ENCODE measurements at places on chromosomes 1 and 21.

GRCh38 chr1:34856697-34857096, 2.9 kb downstream of the SMIM12 start:
- H3K4me1 ChIP-seq = no peaks in the 10 kb centered on the region
- no peak overlapping the region for H3K27ac ChIP-seq
- DNase-seq = no peak

DNA sequence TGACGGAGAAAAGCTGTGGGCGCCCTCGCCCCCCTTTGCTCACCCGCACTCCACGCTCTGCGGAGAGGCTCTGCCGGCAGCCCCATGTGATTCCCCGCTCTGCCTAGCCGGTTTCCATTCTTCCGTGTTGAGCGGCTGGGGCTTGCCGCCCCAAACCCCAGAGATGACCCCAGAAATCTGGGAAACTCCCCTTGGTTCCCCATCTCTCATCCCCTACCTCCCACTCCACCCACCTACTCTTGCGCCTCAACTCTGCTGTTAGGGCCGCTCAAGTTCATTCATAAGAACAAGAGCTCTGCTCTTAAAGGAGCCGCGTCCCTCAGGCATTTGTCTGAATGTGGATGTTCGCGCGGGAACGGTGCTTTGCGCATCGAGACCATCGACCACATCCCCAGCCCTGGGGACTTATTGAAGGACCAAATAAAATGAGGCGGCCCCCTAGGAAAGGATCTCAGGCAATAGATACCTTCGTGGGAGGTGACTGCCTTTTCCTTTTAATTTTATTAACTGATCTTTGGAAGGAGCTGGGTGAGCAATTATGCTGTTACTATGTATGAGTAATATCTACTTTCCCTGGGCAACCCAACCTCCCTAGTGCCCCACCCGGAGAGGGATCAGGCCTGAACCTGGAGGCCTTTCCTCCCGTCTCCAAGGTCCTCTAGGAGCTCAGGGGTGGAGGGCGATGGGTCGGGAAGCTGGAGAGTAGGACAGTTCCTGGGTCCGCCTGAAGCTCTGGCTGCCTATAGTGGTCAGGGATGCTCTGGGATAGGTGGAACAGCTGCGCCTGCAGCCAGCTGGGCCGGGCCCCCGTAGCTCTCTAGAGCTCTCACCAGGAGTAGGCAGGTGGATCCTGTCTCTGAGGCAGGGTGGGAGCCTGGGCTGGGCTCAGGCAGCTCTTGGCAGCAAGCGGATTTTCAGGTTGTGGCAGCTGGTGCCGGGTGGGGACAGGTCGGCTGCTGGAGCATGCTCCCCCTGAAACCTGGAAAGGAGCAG, 898 bp downstream of the MFSD2A start:
- DNase-seq = no peak
- H3K4me1 ChIP-seq = peaks cover 50% of the 10 kb centered on the region

DNA sequence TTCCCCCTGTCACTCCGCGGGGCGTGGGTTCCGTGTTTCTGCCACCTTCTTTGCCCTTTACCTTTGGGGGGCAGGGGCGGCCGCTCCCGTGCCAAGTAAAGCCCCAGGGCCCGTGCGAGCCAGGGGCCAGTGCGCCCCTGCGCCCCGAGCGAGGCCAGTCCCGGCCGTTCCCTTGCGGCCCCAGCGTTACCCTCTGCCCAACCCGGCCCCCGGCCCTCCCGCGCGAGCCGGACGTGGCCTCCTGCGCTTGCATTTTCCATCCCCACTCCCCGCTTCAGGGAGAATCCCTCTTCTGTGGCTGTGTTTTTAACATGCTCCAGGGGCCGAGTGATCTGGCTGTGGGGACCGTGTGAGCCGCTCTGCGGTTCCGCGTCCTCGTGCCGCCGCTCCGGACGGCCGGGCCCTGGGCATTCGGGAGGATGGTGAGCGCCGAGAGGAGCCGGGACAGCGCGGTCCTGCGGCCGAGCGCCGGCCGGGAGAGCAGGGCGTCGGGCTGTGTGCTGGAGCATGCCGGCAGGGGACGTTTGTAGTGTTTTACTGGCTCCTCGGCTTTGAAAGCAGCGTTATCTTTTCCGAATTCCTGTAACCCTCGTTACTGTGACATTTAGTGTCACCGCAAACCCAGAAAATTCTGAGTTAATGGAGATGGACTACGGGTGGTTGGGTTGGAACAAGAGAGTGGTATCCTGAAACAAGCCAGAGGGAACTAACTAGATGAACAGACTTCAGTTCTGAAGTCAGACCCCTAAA, 1.0 kb downstream of the GALNT2 start:
- DNase-seq = no peak
- no peaks in the 10 kb centered on the region for H3K36me3 ChIP-seq
- peaks cover 19% of the 10 kb centered on the region for H3K4me1 ChIP-seq
- H3K4me3 ChIP-seq = peak overlapping the region; percentile 64

GRCh38 chr1:212247179-212247721, 38.0 kb upstream of the PPP2R5A start:
- no peaks in the 10 kb centered on the region for H3K4me1 ChIP-seq
- DNase-seq = no peak
- H3K36me3 ChIP-seq = no peaks in the 10 kb centered on the region
- no peaks in the 10 kb centered on the region for H3K27me3 ChIP-seq
- H3K4me3 ChIP-seq = no peak overlapping the region

- H3K4me1 ChIP-seq = peaks cover 76% of the 10 kb centered on the region
- DNase-seq = no peak
Observed at GRCh38 chr1:8517661-8518489, 200.0 kb downstream of the SLC45A1 start.

DNA sequence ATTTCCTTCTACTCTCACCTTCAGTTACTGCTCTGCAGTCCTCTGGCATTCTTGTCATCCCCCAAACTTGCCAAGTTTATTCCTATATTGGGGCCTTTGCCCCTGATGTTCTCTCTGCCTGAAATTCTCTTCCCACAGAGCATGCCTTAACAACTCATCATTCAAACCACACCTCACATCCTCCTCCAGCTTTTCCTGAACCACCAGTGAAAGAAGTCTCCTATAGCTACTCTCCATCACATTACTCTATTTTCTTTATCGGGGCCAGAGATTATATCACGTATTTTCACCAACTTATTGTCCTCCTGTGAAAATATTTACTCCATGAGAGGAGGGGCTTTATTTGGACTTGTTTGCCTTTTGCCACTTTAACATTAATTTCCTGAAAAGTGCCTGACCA, 32.1 kb downstream of the EXTL2 start:
- DNase-seq = no peak
- H3K36me3 ChIP-seq = no peaks in the 10 kb centered on the region
- no peak overlapping the region for H3K4me3 ChIP-seq

DNA sequence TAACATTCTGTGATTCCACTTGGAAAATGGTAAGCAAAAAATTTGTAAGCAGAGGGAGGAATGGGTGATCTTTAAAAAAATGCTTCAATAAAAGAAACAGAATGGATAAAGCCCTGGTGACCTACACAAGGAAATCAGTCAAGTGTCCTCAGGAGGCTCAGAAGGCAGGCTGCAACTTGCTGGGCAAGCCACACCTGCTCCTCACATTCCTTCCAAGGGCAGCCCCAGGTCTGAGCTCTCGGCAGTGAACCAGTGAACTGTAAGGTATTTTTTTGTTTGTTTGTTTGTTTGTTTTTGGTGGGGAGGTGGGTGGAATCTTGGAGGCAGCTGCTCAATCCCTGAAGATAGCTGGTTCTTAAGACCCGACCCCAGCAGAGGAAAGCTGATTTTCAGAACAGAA, 4.4 kb downstream of the TACSTD2 start:
- peaks cover 9% of the 10 kb centered on the region for H3K4me1 ChIP-seq
- no peaks in the 10 kb centered on the region for H3K36me3 ChIP-seq
- H3K4me3 ChIP-seq = no peak overlapping the region
- DNase-seq = no peak
- no peaks in the 10 kb centered on the region for H3K27me3 ChIP-seq

DNA sequence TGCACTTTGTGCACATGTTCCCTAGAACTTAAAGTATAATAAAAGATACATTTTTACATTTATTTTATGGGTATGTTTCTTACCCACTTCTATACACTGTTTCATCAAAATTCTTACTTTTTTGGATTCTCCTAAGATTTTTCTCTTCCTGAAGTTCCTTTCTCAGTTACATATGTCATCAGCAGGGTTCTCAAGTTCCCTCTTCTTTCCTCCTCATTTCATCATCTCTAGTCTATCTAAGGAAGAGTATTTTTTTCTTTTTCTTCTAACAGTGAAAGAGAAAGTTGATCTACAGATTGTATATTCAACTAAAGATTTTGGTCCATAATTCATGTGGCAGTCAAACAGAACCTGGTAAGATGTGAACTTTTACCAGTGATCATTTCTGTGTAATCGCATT, 41.2 kb upstream of the CYYR1 start:
- no peaks in the 10 kb centered on the region for H3K27me3 ChIP-seq
- H3K36me3 ChIP-seq = no peaks in the 10 kb centered on the region
- H3K4me3 ChIP-seq = no peak overlapping the region
- DNase-seq = no peak

DNA sequence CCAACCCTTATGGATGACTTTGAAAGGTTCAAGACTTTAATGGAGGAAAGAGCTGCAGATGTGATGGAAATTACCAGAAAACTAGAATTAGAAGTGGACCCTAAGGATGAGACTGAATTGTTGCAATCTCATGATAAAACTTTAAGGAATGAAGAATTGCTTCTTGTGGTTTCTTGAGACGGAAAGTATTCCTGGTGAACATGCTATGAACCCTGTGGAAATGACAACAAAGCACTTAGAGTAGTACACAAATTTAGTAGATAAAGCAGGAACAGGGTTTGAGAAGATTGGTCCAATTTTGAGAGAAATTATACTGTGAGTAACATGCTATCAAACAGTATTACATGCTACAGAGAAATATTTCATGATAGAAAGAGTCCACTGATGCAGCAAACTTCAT, 215.4 kb downstream of the OMA1 start:
- no peaks in the 10 kb centered on the region for H3K36me3 ChIP-seq
- H3K4me3 ChIP-seq = no peak overlapping the region
- no peaks in the 10 kb centered on the region for H3K27me3 ChIP-seq
- H3K27ac ChIP-seq = no peak overlapping the region
- H3K4me1 ChIP-seq = no peaks in the 10 kb centered on the region
- no peak for DNase-seq

GRCh38 chr1:248627971-248628844, 6.7 kb downstream of the OR2T11 start:
- no peaks in the 10 kb centered on the region for H3K27me3 ChIP-seq
- no peak for DNase-seq
- no peak overlapping the region for H3K4me3 ChIP-seq
- no peaks in the 10 kb centered on the region for H3K4me1 ChIP-seq
- no peaks in the 10 kb centered on the region for H3K36me3 ChIP-seq

GRCh38 chr1:115666702-115667101, 24.9 kb downstream of the VANGL1 start:
- no peak overlapping the region for H3K4me3 ChIP-seq
- H3K27ac ChIP-seq = no peak overlapping the region
- no peaks in the 10 kb centered on the region for H3K4me1 ChIP-seq
- H3K27me3 ChIP-seq = no peaks in the 10 kb centered on the region
- no peak for DNase-seq

GRCh38 chr1:15918962-15919715, 56.8 kb downstream of the ZBTB17 start:
- no peak overlapping the region for H3K4me3 ChIP-seq
- H3K36me3 ChIP-seq = peaks cover 5% of the 10 kb centered on the region
- peaks cover 5% of the 10 kb centered on the region for H3K4me1 ChIP-seq
- H3K27me3 ChIP-seq = no peaks in the 10 kb centered on the region
- no peak overlapping the region for H3K27ac ChIP-seq

DNA sequence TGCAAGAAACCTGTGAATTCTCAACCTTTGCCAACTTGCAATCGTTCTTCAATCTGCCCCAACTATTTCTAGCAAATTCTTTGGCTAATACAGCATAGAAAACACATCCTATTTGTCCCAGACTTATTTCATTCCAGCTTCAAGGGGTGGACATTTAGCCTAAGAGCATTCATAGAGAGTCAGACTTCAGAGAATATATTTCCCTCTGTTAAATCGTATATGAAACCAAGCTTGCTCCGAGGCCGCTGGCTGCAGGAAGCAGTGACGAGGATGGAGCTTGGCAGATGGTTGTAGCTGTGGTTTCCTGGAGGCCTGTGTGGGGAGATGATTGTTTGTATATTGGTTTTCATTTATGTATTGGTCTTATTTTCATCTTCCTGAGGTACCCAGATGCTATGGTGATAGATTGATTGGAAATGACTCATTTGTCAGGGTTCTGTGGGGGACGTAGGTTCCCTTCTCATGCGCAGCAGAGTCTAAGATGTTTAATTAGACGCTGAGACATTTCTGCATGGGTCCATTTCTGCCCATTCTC, 26.1 kb downstream of the MAN1C1 start:
- no peak overlapping the region for H3K27ac ChIP-seq
- no peaks in the 10 kb centered on the region for H3K36me3 ChIP-seq
- peaks cover 31% of the 10 kb centered on the region for H3K4me1 ChIP-seq
- no peak for DNase-seq

Data from tibial nerve (tissue), 4 donors.